Progenitor cell of endocrine pancreas (in vitro differentiated cells): ENCODE measurements at places on chromosomes 4 and X.
A peak's percentile ranks its signal among the peaks of the same experiment; 100 is the strongest.

GRCh38 chr4:6657242-6658208, 17.0 kb downstream of the MRFAP1 start:
- DNase-seq: no peak

DNA sequence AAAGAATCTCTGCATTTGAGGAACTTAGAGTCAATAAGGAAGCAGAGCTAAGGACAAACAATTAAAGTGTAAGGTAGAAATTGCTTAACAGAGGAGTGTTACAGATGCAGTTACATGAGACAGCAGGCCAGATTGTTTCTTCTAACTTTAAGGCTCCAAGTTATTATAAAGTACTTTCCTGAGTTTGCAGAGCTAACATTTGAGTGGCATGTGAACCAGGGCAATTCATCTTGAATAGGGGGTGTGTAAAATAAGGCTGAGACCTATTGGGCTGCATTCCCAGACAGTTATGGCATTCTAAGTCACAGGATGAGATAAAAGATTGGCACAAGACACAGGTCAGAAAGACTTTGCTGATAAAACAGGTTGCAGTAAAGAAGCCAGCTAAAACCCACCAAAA, 7.6 kb upstream of the LNX1 start:
- no peak for DNase-seq

DNA sequence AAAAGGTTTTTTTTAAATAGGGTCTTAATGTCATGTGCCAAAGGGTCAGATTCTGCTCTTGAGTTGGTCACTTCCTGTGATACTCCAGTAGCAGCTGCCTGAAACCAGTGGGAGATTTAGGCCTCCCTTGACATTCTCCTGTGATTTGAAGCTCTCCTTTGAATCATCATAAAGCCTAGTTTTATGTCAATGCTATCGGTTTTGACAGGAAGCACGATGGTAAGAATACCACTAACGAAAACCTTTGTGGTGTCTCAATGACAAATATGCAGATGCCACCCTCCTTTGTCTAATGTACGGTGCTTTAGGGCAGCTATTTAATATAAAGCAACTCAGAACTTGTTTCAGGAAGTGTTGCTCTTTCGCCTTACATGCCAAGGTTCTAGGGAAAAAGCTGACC, 44.2 kb downstream of the CCNI start:
- DNase-seq: no peak

DNA sequence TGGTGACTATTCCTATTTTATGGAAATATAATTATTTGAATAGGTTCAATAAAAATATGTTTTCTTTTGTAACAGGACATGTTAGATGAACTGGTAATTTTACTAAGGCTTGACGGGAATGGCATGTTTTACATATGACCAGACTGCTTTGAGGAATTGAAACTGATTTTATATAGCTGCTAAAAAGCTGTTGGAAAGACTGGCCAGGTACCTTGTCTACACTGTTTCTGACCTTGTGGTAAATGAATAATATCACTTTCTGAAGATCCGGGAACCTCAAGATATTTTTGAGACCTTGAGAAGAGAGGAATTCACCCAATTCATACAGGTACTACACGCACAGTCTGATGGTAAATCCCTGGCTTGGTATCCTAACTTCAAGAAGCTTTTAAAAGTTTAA, 42.1 kb upstream of the USP46 start:
- no peak for DNase-seq

- DNase-seq: no peak
Observed at GRCh38 chr4:94126669-94127068, 81.0 kb upstream of the SMARCAD1 start.

DNA sequence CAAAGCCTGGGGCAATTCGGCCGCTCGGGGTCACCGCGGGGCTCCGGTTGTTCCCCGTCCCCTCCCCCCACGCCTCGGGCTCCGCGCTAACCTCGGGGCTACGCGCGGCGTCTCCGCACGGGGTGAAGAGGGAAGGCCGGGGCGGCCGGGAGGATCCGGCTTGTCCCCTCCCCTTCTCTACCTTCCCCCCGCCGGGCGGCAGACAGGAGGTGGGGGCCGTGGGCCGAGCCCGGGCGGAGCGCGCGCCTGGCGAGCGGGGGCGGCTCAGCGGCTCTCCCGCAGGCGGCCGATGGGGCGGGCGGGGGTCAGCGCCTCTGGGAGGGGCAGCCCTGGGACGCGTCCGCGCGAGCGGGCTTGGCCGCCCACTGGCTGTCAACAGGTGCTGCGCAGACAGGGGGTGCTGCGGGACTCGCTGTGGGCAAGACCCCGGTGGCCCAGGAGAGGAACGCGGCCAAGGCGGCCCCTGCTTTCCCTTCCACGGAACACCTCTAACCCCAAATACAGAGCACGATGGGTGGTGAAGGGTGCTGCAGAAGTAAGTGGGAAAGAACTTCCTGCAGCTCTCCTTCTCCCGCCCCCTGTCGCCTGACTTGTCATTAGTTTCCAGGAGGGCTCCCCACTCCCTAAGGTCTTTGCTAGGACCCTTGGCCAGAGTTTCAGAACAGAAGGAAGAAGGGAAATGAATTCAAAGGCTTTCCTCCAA, at the start of gene PDGFC:
TSS of gene PDGFC (minus strand) at position 124 of the 703 bp plus-strand sequence. CDS start 896 bp downstream, outside the sequence.
- DNase-seq: peak; percentile 89

GRCh38 chr4:127309369-127310102, 323.2 kb upstream of the INTU start:
- DNase-seq: no peak

- no peak for DNase-seq
Observed at GRCh38 chr4:19927381-19927780, 324.3 kb upstream of the SLIT2 start.

DNA sequence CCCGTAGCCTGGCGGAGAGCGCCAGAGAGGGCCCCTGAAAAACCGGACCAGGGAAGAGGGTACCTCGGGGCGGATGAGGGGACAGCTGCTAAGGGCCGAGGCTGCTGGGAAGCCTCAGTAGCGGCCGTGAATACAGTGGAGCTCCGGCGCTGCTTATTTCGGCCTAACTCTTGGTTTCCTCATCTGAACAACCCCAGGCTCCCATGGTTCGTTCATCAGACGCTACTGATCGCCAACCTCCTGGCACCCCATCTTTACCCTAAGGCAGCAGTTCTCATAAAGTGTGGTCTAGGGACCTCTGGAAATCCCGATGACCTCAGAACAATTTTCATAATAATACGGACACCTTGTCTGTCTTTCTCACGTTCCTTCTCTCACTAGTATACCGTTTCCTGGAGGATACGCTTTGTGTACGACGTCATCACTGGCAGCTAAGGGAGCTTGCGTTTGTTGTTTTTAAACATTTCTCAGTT, 645 bp upstream of the RAB28 start:
- no peak for DNase-seq

GRCh38 chrX:97527725-97528124, 644.0 kb downstream of the RPA4 start:
- no peak for DNase-seq

- DNase-seq: no peak
Observed at GRCh38 chrX:35289952-35290351, 347.4 kb downstream of the FAM47B start.

- DNase-seq: no peak
Observed at GRCh38 chr4:102308032-102308799, 37.1 kb downstream of the SLC39A8 start.

- no peak for DNase-seq
Observed at GRCh38 chr4:93299118-93299517, 529.4 kb upstream of the ATOH1 start.

GRCh38 chr4:7322166-7322991, 112.4 kb downstream of the PSAPL1 start:
- DNase-seq: no peak

- DNase-seq: no peak
Observed at GRCh38 chr4:77922158-77923094, 59.8 kb downstream of the MRPL1 start.

GRCh38 chr4:147547314-147548056, 66.6 kb downstream of the EDNRA start:
- DNase-seq: no peak

GRCh38 chr4:147118528-147118927, 172.9 kb upstream of the TTC29 start:
- DNase-seq: no peak

- no peak for DNase-seq
Observed at GRCh38 chr4:109631532-109632108, 71.6 kb downstream of the MCUB start.

DNA sequence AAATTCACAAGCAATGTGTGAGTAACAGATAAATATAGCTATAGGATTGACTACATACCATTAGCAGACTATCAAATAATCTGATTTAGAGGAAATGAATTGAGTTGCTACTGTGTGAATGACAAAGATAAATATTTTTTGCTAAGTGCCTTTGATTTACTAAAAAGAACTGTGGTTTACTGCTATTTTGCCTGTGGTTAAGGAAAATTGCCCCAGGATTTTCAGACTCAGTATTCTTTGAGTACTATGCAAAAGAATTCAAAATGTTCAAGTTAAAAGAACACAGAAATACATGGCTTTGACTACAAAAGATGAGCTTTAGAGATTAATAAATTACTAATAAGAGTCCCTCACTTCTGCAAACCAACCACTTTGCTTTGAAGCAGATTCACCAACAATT, 853.8 kb downstream of the ADGRL3 start:
- no peak for DNase-seq

DNA sequence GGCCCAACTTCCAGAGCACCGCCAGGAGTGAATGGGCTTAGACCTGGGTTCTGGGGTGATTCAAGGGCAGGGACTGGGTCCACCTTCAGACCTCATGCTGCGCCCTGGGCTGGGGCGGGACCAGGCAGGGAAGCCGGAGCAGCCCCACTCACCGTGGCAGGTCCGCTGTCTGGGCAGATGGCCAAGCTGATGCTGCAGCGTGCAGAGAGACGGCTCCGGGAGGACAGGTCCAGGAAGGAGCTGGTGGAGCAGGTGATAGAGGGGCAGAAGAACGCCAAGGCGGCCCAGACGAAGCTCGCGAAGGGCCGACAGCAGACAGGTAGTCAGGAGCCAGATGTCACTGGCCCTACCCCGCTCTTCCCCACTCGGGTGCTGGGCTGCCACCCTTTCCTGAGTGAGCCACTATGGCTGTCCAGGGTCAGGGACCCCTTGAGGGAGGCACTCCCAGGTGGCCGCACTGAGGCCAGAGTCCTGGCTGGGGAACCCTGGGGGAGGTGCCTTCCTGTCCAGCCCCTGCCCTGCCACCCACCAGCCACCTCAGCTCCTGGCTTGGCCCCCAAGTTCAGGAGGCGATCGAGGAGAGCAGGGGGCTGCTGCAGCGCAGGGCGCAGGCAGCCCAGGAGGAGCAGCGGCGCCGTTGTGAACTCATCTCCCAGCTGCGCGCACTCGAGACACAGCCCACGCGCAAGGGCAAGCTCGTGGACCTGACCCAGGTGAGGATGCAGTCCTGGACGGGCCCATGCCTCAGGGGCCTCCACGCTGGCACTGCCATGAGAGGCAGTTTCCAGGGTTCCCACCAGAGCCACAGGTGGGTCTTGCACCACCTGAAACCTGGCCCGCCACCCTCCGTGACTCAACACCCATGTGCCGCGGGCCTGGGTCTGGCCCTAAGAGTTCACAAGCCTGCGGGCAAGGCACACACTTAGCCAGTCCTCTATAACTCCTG, 10.1 kb upstream of the RNF4 start:
- DNase-seq: no peak

DNA sequence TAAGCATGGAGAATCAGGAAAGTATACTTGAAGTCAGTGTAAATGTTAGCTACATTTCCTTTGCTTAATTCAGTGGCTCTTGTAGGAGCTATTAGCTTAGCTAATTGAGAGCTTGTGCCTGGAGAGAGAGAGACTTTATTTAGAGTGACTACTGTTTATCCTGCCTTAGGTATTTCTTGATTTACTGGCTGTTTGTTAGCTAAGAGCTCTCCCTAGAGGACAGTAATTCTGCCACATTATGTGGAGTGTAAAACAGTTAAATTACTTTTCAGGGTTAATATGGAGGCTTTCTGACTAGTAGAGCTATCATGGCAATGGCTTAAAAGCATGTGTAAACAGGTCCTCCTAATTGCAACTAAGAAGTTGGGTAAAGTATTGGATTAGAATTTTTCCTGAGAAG, 306.5 kb upstream of the TECRL start:
- no peak for DNase-seq

DNA sequence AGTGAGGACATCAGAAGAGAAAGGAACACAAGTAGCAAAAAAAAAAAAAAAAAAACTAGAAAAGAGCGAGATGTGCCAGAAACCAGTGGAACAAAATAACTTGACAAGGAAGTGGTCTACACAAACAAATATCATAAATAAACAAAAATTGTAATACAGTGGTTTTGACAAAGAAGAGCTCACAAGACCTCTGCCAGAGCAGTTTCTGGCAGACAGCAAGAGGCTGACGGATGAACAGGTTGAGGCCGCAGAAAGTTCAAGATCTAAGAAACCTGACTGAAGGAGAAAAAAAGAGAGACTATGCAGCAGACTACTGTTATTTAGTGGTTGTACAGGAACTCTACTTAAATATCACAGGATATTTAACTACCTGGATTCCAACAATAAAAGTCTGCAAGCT, 66.2 kb downstream of the MAB21L2 start:
- no peak for DNase-seq

GRCh38 chr4:131002132-131002531, 1906.2 kb downstream of the C4orf33 start:
- DNase-seq: no peak

DNA sequence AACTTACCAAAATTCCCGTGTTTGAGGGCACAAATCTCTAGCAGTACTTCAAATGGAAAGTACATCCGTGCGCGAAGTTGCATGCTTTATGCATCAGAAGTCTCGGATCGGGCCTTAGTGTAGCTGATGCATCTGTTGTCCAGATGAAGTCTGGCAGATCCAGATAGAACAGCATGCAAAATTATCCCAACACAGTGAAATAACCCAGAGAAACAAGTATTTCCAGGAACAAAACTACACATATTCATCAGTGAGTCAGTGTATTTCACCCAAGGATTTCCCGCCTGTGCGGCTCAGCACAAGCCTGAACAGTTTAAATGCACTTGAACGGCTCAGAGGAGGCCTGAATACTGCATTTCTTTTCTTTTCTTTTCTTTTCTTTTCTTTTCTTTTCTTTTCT, 27.4 kb upstream of the CLDN24 start:
- DNase-seq: no peak

- DNase-seq: no peak
Observed at GRCh38 chr4:20724915-20725314, 24.7 kb downstream of the PACRGL start.

DNA sequence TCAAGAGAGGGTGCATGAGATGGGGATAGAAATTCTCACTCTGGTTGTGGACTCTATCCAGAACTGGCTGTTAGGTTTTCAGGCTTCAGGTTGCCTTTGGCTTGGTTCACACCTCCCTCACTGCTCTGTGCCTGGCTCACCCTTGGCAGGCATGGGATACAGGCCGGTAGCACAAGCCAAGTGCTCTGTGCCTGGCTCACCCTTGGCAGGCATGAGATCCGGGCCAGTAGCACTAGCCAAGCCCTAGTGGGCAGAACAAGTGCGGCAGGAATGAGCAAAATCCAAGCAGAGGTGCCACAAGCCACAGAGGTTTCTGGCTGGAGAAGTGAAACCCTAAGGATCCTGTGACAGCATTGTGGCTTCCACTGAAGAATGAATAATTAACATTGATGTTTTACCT, 1642.3 kb downstream of the C4orf33 start:
- DNase-seq: no peak

GRCh38 chr4:54099748-54100574, at the start of gene GSX2:
Gene GSX2 (plus strand): TSS chr4:54100163. CDS start chr4:54100345, 182 bp downstream.
- no peak for DNase-seq
